RCC 7860 (cell line): ENCODE measurements at places on chromosomes 2 and 18.

DNA sequence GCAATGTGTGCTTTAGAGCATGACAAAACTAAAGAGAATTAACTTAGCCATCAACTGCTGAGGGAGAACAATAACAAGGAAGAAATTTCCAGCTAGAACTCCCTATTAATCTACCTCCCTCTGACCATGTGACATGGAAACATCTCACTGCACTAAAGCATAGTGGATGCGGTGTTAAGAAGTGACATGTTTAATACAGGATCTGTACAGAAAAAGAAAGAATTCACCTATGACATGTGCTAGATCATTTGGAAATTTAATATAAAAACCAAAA is 202.3 kb upstream of the KLHL14 start:
- DNase-seq, result no peak

DNA sequence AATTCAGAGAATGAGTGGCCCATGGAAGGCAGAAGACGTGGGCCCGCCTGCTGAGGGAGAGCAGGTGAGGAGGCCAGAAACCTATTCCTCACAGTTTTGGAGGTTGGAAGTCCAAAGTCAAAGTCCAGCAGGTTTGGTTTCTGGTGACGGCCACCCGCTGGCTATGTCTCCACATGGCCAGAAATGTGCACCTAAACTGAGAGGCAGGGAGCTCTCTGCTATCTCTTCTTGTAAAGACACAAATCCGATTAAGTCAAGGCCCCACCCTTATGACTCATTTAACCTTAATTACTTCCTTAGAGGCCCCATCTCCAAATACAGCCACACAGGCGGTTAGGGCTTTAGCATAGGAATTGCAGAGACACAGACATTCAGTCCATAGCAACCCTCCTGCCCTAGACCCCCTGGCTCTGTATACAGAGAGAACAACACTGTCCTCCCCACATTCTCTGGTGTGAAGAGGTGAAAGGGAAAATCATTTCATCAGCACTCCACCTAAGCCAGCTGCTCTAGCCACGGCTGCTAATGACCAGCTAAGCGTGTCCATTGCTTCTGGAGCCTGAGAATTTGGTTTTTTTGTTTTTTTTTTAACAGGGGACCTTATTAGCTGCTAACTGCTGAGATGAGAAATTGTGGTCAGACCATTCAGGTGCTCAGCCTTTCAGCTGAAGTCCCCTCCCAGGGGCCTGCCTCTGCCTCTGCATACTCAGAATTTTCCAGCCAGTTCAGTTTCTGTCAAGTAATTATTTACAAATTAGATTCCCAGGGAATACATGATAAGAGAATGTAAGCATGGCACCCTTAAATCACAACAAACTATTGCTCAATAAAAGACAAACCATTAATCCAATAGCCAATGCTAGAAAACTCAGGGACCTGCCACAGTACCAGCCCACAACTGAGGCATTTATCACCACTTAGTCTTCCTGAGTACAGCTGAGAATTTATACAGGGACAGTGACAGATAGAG is 368.7 kb upstream of the ID2 start:
- DNase-seq, result peak; percentile 22

GRCh38 chr18:58520969-58521368 is 107.9 kb downstream of the ALPK2 start:
- peak; percentile 53 for DNase-seq

DNA sequence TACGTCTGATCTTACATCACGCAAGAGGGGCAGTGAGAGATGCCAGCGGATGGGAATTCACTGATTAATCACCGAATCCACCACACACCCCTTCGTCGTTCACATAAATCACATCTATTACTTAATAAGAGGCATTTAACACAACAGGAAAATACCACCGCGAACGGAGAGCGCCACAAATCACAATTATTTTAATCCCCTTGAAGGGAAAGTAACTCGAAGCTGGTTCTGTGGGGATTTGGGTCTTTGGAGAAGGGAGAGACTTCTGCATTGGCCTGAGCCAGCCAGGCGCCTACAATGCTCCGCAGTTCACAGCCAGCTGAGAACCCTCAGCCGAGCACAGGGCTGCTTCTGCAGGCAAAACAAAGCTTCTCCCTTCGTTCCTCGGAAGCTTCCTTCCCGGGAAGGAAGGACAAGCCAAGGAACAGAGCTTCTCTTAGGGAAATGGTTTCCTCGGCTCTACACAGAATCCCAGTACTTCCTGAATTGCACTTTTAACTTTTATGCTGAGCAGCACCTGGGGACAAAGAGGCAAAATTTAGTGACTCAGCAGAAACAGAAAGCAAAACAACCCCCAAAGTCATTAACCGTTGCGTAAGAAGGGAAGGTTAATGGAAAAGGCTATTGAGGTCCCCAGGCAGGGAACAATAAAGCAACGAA is at the start of gene LRP1B:
Gene LRP1B (minus strand): TSS at position 7 of the 660 bp plus-strand sequence. CDS start 287 bp downstream, outside the sequence.
- DNase-seq, result no peak

- peak; percentile 100 for DNase-seq
These were observed 153.7 kb upstream of the SERTAD2 start for GRCh38 chr2:64807417-64807816.

DNA sequence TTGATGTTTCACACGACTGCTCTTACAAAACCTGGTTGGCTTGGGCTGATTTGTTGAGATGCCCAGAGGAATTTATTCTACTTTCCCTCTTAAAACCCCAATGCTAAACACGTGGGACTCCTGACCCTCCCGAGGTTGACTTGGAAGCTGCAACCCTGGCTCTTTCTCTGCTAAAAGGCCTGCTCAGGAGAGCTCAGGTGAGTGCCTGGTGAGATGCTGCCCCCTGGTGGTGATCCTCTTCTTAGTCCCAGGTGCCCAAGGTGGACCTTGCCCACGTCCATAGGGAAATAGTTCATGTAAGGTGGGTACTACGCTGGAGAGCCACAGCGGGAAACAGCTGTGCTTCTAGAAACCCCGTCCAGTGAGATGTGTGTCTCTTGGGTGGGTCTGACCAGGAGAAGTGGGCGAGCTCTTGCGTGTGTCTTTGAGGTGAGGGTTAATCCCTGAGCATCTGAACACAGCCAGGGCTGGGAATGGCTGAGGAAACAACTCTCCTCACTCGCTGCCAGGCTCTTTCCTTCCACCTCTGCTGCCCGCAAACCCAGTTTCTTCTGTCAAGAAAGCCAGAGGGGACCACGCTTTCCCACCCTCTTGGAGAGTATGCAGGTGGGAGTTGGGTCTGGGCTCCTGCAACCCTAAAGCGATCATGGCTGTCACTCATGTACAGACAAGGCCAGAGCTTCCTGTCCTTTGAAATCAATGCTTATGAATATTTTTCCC is 25.5 kb upstream of the PXDN start:
- peak; percentile 55 for DNase-seq

GRCh38 chr2:3876221-3876620 is 172.8 kb downstream of the DCDC2C start:
- no peak for DNase-seq

DNA sequence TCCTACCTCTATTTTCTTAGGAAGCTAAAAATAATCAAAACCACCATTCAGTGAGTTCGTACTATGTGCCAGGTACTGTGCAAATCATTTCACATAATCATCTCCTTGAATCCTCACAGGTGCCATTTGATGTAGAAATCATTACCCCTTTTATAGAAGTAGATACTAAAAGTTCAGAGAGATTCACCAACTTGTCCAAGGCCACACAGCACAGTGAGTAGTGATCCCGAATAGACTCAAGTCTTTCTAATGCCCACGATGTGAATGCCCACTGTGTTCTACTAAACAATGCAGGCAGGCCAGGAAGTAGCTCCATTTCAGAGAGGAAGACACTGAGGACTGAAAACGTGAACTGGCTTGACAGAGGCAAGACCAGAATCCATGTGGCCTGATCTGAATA is 68.8 kb downstream of the ANTXR1 start:
- no peak for DNase-seq

GRCh38 chr2:220847006-220847405 is 725.1 kb downstream of the EPHA4 start:
- no peak for DNase-seq

GRCh38 chr2:220452561-220452960 is 825.1 kb downstream of the SLC4A3 start:
- no peak for DNase-seq

- DNase-seq, result no peak
These were observed 2.3 kb upstream of the OST4 start for GRCh38 chr2:27073782-27074181.

- DNase-seq, result no peak
These were observed 90.9 kb downstream of the RAPGEF4 start for GRCh38 chr2:172826522-172826921.

GRCh38 chr2:205640716-205641115 is 41.6 kb upstream of the NRP2 start:
- DNase-seq, result no peak

DNA sequence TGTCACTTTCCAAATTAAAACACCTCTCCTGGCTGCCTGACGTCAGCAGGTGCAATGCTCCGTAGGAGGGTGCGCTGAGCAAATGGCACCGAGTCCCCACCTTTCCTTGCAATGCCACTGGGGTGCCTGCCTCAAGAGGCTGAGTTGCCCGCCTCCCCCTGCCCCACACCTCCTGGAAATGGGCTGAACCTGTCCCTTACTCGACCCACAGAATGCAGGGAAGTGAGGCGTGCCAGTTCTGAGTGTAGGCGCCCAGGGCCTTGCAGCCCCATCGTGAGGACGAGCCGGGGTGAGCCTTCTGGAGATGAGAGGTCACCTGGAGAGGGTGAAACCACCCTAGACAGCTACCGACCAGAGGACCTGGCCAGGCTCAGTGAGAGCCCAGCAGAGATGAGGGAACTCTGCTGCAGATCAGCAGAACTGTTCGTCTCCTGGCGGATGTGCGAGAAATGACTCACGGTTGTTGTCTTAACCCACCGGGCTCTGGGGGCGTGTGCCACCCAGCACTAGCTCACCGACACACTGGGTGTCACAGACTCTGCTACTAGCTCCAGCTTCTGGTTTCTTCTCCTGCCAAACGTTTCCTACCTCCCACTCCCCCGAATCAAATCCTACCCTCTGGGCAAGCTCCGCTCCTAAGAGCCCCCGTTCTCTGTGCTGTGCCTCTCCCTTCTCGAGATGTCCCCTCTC is 168.7 kb upstream of the HDAC4 start:
- DNase-seq, result peak; percentile 7

- DNase-seq, result peak; percentile 60
These were observed 24.4 kb downstream of the ZNF892 start for GRCh38 chr2:95231723-95232122.

GRCh38 chr2:179793238-179793637 is 68.2 kb downstream of the ZNF385B start:
- no peak for DNase-seq

- peak; percentile 97 for DNase-seq
These were observed 294.9 kb downstream of the DYSF start for GRCh38 chr2:71748227-71748626.

- DNase-seq, result peak; percentile 33
These were observed 318.2 kb downstream of the RND3 start for GRCh38 chr2:150169237-150169629.

GRCh38 chr18:73150199-73150598 is 282.4 kb upstream of the NETO1 start:
- no peak for DNase-seq

DNA sequence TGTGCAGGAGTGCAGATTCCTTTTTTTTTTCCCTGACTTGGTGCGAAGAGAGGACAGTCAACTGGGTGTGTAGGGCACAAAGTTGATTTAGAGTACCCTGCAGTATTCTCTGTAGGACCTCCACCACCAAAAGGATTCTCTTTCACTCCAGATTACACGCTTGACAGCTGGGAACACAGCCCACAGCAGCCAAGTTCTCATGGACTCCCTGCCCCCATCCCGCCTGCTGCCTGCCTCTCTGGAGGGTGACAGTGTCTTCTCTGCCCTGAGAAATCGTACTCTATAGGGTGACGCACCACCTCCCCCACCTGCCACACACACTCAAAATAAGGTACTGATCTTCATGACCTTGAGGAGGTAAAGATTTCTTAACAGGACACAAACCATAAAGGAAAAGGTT is 26.6 kb upstream of the IHH start:
- DNase-seq, result no peak

GRCh38 chr2:36246320-36246990 is 109.1 kb upstream of the CRIM1 start:
- peak; percentile 42 for DNase-seq

GRCh38 chr2:166494140-166494624 is at the start of gene SCN7A:
SCN7A (minus strand) TSS chr2:166494249; CDS start chr2:166477696, 16,553 bp downstream.
- no peak for DNase-seq

- DNase-seq, result no peak
These were observed 972 bp upstream of the CELF4 start for GRCh38 chr18:37566479-37567060.

- no peak for DNase-seq
These were observed 1.7 kb downstream of the ECEL1 start for GRCh38 chr2:232485757-232486557.

DNA sequence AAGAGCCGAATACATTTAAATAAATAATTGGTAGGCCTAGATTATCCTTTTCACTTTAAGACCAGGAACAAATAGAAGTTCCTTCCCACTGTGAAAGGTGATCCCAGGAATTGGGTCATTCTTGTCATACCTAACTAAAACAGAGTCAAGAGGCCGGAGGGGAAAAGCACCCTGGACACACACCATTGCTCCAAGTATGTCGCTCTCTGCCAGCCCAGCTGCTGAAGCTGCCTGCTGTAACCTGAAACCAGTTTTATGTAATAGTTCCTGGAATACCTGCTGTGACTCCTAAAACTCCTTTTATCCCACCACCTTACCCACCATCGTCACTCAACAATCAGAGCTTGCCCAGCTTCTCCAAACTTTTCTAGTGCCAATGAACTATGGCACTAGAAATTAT is 217.1 kb downstream of the PTPRM start:
- peak; percentile 14 for DNase-seq

- DNase-seq, result no peak
These were observed 304.8 kb downstream of the CDCA7 start for GRCh38 chr2:173659509-173659908.

DNA sequence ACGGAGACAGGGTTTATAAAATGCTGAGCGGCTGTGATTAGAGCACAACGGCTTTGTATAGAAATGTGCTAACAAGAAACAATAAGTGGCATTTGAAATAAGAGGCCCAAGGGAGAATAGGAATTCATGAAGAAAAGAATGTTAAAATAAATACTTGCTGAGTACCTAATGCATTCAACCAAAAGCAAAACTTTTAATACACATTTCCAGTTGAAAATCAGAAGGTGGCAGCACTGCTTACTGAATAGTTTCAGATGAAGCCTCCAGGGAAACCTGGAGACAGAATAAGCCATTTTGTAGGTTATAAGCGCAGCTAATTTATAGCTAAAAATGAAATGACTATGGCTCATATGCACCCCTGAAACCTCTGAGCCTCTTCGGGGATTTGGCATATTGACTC is 286.6 kb downstream of the DPP10 start:
- no peak for DNase-seq

GRCh38 chr2:199757233-199757870 is 93.6 kb downstream of the FTCDNL1 start:
- no peak for DNase-seq

DNA sequence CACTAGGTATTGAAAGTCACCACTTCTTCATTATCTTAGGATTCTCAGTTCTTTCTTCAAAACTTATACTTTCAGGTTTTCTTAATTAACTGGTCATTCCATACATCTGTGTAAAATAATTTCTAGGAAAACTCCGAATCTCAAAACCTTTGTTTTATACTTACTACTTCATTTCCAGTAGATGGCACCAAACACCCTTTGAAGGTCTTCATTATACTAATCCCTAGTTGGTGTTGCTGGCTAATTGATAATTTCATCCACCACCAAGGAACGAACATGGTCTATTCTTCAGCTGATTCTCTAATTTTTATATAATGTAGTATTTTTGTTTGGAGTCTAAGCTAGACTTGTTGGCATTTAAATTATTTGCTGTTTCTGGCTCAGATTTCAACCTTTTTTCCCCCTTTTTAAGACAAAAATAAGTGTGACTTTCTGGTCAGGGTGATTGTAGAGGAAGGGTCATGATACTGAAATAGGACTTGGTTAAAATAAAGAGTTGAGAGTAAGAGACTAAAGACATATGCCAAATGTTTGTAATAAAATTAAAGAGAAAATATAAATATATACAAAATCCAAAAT is 2.8 kb upstream of the MXD1 start:
- peak; percentile 39 for DNase-seq
